ENCODE measurements at places on chromosomes 1 and 21.

DNA sequence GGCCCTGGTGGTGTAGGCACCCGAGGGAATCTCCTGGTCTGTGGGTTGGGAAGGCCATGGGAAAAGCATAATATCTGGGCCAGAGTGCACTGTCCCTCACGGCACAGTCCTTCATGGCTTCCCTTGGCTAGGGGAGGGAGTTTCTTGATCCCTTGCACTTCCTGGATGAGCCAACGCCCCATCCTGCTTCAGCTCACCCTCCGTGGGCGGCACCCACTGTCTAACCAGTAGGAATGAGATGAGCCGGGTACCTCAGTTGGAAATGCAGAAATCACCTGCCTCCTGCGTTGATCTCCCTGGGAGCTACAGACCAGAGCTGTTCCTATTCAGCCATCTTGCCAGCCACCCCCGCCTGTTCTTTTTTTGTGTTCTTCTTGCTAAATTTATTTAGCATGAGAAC is 134.4 kb downstream of the LEPR start:
- no peak for DNase-seq

DNA sequence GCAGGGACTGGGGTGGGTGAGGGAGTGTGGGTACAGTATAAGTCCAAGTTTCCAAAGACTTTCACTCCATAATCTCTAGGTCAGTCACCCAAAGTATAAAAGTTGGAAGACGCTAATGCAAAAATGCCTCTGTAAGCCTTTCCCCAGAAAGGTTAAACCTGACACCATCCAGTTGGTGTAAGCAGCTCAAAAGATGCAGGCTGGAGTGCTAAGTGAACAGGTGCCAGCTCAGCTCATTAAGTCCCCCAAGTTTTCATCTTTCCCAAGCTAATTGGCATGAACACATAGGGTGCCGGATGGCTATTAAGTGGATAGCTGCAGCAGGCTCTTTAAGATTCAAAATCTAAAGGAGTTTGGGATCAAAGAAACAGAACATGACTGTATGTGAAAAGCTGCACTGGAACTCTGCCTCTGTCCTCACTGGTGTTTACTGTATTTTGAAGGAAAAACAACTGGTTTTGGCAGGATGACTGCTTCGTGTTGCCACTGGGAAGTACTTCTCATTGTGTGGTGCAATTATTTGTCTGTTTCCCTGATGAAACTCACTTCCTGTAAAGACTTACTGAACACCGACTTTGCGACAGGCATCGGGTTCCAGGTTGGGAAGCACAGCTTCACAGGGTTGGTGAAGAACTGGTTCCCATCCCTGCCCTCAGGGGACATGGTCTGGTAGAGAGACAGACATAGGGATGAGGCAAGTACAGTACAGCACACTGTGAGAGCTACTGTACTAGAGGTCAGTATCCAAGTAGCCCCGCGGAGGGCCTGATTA is 152.7 kb downstream of the DAB1 start:
- no peak for DNase-seq

- no peak for DNase-seq
These were observed 88.6 kb downstream of the TGFB2 start for GRCh38 chr1:218433744-218434143.

- no peak for DNase-seq
These were observed 18.0 kb downstream of the MGST3 start for GRCh38 chr1:165648919-165649572.

DNA sequence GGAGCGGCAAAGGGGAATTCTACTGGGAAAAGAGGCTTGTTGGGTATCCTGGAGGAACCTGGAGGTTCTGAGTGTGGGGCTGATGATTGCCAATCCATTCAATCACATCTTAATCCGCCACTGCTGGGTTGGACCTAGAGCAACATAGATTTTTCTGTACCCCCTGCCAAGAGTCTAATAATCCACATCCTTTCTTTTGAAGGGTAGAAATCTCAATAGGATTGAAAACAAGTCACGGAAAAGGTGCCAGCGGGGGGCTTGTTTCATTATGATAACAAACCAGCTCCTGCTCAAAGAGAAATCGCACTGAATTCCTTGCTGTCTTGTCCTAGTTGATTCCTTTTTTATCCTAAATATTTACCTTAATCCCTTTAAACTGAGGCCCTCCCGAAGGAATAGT is 528.5 kb downstream of the ADGRL2 start:
- no peak for DNase-seq

DNA sequence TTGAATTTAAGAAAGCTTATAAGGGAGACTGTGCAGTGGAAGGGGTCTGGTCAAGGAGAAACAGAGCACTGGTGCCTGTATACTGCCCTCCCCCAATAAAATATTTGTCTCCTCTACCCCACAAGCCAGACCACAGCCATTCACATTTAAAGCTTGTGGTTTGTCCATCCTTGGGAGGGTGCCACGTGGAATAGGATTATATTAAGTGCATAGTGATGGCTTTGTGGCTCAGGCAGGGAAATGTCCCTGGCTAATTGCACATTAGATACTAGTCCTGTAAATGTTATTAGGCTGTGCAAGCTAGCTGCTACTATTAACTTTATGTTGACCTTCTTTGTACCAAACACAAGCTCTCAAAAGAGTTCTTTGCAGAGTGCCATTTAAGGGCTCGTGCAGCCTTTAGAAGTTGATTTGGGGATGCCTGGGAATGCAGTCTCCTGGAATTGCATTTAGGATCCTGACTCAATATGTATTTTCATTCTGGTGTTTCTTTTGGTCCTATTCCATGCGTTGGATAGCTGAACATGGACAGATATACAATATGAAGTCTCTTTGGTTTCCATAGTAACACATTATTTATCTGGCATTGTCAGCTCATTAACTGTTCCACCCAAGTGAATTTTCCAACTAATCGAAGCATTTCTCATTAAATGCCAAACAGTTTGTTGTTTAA is 210.6 kb downstream of the ROR1 start:
- no peak for DNase-seq

DNA sequence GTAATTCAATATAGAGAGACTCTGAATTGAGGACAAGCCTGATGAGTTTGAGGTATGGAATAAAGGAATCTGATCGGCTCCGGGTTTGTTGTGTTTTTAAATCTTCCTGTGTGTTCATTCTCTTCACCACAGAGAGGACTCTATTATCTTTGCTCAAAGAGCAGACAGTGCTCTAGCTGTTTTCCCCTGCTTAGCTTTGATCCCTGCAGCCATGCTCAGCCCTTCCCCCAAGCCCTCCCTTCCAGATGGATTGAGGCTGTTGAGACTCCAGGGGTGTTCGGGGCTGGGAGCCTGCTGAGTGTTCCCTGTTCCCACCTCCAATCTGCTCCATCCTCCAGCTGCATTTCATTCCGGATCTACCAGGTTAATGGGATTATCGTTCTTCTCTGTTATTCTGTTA is 74.2 kb upstream of the CXADR start:
- no peak for DNase-seq

DNA sequence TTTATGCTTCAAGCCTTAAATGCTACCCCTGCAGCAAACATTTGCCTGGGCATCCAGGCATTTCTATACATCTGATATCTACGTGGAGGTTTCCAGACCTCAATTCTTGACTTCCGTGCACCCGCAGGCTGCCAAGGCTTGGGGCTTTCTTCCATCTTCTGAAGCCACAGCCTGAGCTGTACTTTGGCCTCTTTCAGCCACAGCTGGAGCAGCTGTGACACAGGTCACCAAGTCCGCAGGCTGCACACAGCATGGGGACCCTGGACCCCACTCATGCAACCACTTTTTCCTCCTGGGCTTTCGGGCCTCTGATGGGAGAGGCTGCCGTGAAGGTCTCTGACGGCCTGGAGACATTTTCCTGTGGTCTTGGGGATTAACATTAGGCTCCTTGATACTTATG is 5.4 kb upstream of the HAO2 start:
- DNase-seq = no peak

DNA sequence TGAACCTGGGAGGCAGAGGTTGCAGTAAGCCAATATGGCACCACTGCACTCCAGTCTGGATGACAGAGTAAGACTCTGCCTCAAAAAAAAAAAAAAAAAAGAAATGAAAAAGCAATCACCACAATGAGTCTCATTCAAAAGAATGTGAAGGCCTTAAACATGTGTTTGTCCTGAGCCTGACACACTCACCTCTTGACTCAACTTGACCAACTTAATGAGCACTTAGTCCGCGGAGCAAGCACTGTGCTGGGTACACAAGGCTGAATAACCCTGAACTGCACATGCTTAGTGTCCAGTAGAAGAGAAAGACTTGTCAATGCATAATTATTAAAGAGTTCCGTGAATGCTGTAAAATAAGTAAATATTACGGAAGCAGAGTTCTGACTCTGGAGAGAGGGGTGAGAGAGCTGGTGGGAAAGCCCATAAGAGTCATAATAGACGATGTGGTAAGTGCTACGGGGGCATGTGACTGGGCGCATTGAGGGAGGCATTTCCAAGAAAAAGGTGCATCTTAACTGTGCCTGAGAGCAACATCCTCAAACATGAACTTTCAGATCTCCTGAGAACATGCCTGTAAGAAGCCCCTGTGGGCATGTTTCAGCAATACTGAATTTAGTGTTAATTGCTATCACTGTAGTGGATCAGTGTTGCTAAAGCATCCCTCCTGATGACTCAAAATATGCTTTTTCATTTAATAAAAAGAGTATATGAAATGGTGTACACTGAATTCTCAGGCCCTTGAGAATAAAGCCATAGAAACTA is 27.2 kb downstream of the MCOLN2 start:
- no peak for DNase-seq

- no peak for DNase-seq
These were observed 99.8 kb downstream of the UCK2 start for GRCh38 chr1:165927169-165927568.

- DNase-seq = no peak
These were observed 100.2 kb downstream of the SPATA46 start for GRCh38 chr1:162276493-162276892.

GRCh38 chr1:35369922-35370671 is 101.6 kb downstream of the ZMYM4 start:
- peak; percentile 59 for DNase-seq

DNA sequence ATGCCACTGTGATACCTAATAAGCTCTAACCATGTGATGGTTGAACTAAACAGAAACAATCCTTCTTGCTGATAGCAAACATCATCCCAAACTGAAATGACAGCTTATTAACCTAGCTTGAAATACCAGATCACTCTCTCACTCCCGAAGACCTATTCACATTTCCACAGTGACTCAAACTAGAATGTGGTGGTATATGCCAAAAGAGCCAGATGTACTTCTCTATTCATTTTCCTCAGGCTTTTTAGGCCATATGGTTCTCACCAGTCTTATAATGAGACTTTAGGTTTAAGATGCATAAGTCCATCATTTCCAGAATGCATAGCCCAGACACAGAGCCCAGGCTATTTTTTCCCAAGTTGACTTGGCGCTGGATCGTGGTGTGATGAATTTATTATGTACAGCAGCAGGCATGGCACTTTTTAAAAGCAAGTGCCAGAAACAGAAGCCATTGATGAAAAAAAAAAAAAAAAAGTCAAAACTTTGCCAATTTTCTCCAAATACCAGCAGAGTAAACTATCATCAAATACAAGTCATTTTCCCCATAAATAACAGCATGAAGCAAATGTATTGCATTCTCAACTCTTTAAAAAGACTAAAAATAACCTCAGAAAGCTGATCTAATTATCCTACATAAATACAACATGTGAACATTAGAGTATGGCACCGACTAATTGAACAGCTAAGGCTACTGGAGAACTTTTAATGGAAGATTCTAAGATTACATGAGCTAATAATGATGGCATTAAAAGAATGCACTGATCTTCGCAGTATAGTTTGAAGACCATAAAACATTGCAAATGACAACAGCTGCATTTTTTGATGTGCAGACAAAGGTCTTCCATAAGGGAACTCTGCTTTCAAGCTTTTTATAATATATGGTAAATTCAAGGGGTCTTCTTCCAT is 365.4 kb downstream of the LRRIQ3 start:
- DNase-seq = no peak

DNA sequence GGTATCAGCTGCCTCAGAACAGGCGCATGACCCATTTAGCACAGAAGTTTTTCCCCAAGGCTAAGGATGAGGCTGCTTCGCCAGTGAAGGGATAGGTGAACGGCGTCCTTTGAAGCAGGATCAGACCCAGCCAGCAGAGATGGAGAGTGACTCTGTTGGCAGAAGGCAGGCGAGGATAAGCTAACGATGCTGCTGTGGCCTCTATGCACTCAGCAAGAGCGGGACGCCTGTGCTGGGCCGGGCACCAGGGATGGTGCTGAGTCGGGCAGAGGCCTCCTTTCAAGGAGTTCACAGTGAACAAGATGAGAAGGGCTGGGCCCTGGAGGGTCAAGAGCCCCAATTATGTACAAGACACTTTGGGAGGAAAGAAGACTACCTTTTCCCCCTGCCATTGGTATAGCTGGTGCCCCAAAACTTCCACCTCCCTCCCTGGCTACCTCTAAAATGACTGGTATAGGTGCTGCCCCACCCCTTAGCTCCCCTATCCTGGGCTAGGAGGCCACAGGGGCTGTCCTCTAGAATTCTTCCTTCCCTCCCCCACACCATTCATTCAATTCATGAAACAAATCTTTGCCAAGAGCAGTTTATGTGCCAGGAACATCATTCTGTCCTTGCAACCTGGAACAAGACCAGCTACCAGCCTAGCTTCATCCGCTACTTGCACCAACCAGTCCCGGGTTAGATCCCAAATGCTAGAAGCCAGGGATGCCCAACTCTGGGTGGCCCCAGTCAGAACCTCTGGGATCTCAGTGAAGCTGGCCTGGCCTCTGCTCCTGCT is 7.5 kb downstream of the XKR8 start:
- DNase-seq = no peak

DNA sequence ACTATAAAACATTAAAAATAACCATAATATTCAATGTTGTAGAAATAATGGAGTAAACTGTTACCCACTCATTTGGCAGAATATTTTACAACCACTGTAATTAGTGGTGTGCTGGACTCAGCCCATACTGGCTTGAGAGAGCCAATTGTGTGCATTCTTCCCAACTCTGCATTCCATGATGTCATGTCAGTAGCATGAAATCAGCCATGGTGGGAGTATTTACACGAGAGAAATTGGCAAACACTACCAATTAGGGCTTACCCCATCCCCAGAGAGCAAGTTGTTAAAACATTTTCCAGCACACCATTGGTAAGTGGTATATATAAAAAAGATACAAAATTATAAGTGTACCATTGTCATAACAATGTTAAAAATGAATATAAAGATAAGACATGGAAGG is 19.1 kb upstream of the QSOX1 start:
- no peak for DNase-seq

GRCh38 chr1:151501474-151501873 is 9.7 kb upstream of the CGN start:
- DNase-seq = no peak

GRCh38 chr1:82628887-82629286 is 828.2 kb downstream of the ADGRL2 start:
- no peak for DNase-seq

- DNase-seq = no peak
These were observed 14.6 kb downstream of the MTX1 start for GRCh38 chr1:155223047-155223446.

- no peak for DNase-seq
These were observed 13.3 kb upstream of the RNF11 start for GRCh38 chr1:51222809-51223208.

- DNase-seq = no peak
These were observed 53.9 kb downstream of the EDN2 start for GRCh38 chr1:41430582-41430981.

Measured in tibial nerve (tissue), 4 donors.